Brain (organoid and tissue), 16 donors: ENCODE measurements at places on chromosomes 6 and 20.
A peak's percentile ranks its signal among the peaks of the same experiment; 100 is the strongest.

GRCh38 chr6:73923905-73924485 is 228.0 kb downstream of the CD109 start:
- DNase-seq: no peak

- DNase-seq: peak; percentile 49
Measured at GRCh38 chr6:36195471-36196112, 952 bp upstream of the BRPF3 start.

DNA sequence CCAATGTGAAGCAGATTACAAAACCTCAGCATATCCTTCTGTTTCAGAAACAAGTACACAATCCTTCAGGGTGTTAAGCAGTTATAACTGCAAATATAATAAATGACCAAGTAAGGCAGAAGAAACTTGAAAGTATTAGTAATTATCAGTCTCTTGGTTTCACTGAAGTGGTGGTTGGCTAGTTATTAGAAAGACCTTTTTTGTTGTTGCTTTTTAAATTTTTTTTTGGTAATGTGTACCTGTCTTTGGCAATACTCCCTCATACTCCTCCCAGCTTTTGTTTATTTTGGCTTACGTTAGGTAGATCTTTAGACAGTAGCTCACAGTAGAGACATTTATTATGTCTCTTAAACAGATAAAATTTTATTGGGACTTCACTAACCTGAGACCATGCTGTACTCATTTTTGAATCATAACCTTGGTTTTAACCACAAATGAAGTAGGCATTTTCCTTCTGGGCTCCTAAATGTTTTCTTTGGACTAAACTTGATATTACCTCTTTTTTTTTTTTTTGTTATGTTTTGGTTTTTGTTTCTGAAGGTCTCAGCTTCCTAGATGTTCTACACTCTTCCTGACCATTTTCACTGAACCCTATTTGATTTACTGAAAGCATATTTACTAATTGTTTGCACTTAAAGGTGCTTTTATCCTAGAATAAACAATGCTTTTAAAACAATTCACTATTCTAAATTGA is 6.4 kb downstream of the CD2AP start:
- DNase-seq: no peak

- DNase-seq: no peak
Measured at GRCh38 chr6:105105094-105105493, 74.7 kb downstream of the POPDC3 start.

DNA sequence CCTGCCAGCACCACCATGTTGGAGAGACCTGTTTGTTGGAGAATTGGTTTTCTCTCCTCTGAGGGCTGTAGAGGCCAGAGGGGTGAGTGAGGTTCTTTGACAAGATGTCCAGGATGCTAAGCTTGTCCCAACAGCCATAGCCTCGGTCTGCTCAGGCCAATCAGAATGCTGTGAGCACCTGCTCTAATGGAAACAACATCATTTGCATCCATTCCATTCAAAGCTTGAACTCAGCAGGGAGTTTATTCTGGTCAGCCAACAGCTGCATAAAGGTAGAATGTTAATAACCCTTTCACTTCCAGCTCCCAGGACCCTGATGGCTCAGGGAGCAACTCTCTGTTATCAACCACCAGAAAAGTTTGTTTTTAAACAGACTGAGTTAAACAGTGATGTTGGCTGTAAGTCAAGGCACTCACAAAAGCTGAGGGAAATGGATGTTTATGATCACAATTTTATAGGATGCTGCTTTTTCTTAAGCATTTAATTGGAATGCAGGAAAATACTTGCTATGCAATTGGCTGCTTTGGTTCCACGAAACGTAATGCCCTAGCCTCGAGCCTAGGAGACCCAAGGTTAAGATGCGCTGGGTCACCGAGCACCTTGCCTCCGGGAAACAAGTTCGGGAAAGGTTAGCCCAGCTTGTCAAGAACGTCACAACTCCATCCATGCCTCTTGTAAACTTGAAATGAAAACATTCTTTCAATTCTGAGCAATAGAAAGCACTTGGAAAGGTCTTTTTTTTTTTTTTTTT is 155.2 kb downstream of the NFATC2 start:
- DNase-seq: no peak
